ENCODE measurements at places on chromosomes 1 and 21. TPM values are rescaled to one million over a fixed set of nuclear protein-coding genes. Genes with fewer than 3 reads are reported as not detected.

Gene TNFSF4
- total RNA-seq = 5.4 TPM

DNA sequence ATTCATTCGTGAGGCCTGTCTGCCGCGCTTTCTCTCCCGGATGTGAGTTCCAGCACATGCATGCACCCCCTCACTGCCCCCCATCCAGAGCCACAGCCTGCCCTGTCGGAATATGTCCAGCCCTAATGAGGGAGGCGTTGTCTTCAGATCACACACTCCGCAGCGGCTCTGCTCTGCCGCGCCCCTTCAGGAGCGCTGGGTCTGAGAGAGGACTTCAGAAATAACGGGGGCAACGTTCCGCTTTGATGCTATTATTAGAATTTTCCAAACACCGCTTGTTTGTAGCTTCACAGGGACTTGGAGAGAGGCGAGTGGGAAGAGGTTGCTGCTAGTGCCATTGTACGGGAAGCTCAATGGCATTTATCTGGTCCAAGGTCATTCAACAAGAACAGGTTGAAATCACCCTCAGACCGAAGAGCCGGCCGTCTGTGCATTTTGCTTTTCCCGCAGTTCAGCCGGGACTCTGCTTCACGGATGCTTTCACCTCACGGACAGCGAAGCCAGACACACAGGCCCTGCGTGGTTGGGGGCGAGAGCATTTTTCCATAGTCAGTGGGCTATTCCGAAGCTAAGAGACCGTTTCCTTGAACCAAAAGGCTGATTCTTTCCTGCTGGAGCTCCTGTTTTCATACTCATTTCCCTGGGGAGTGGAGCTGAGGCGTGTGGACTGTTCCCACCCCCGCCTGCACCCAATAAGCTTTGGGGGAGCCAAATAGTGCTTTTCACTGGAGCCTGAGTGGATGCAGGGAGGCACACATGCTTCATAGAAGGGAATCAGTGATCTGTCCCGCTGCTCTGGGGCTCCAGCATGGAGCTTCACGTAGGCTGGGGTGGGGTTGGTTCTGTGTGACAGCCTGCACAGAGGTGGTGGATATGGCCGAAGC, 69.7 kb downstream of the GALNT2 start:
- peak overlapping the region; percentile 10 for H3K27ac ChIP-seq
- peaks cover 28% of the 10 kb centered on the region for H3K4me1 ChIP-seq
- H3K36me3 ChIP-seq = no peaks in the 10 kb centered on the region
- DNase-seq = no peak
- peak overlapping the region; percentile 61 for H3K4me3 ChIP-seq

Gene RWDD3
- total RNA-seq = 8.3 TPM

Gene FBLIM1
- total RNA-seq = 731 TPM

Gene FCGR2B
- total RNA-seq = 20.2 TPM

Gene TMEM61
- not detected for total RNA-seq

- H3K4me1 ChIP-seq = no peaks in the 10 kb centered on the region
- H3K27ac ChIP-seq = no peak overlapping the region
- no peaks in the 10 kb centered on the region for H3K36me3 ChIP-seq
Observed at GRCh38 chr1:26811708-26812107, 14.8 kb upstream of the ZDHHC18 start.

GRCh38 chr1:91827459-91828321, 58.3 kb downstream of the TGFBR3 start:
- H3K27me3 ChIP-seq = no peaks in the 10 kb centered on the region
- H3K27ac ChIP-seq = no peak overlapping the region
- H3K4me1 ChIP-seq = peaks cover 7% of the 10 kb centered on the region
- DNase-seq = no peak
- H3K36me3 ChIP-seq = no peaks in the 10 kb centered on the region

Gene S100A5
- total RNA-seq = not detected

Gene MECR
- 9.2 TPM for total RNA-seq

Gene ADGRB2
- 1.5 TPM for total RNA-seq

Gene EFNA3
- 1.5 TPM for total RNA-seq

All from thoracic aorta (tissue), 2 donors.